ENCODE measurements at places on chromosomes 12 and 14.

DNA sequence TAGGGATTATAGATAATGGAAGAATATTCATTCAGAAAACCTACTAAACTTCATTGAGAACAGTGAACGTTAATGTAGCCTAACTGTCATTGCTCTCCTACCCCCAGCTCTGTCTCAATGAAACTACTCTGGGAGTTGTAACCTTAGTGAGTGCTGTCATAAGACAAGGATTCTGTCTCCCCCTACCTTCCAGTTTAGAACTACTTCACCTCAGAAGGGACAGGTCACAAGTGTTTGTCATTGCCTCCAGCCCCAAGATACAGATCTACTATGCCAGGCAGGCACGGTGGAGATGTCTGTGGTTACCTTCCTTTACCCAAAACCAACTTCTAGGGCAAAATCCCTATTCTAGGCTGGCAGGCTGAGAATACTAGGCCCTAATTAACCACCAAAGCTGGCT is 833.1 kb upstream of the SEL1L start:
- no peak for DNase-seq

DNA sequence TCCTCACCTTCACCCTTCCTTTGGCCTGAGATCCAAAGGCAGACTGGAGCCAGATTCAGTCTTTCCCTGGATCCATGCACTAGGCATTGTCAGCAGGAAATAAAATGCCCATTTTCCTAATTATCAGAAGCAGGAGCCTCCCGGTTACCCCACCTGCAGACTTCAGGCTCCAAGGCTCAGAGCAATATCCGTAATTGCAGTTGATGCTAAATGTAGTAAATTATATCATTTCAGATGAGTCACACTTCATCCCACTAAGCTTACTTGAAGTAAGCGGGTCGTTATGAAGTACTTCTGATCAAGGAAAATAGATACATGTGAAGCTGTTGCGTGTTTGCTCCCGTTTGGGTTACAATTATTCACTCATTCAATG is 110.7 kb upstream of the SFSWAP start:
- no peak for DNase-seq

GRCh38 chr14:24093207-24093900 is 757 bp upstream of the PCK2 start:
- DNase-seq = no peak

- no peak for DNase-seq
Measured at GRCh38 chr14:102592763-102593060, 263 bp downstream of the RCOR1 start.

GRCh38 chr14:80381807-80382363 is 170.6 kb upstream of the DIO2 start:
- DNase-seq = no peak

DNA sequence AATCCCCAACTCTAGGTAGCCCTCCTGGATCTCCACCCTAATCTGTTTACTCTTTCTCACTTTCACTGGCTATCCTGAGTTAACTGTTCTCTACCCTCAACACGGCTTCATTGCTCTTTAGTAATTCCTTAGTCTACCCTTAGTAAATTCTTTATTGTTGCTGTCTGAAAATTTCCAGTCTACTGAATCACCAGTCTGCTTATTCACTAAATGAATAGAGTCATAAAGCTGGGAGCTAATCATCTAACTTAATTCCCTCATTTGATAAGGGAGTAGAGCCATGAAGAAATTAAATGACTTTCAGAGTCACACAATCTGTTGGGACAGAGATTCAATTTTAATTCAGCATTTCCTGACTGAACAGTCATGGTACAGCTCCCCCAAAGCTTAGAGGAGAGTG is 36.5 kb downstream of the YEATS4 start:
- DNase-seq = no peak

GRCh38 chr12:88958153-88958552 is 377.9 kb upstream of the KITLG start:
- DNase-seq = peak; percentile 24

GRCh38 chr12:71469258-71469750 is 29.7 kb downstream of the LGR5 start:
- DNase-seq = no peak

GRCh38 chr12:70966046-70966445 is 45.5 kb upstream of the PTPRR start:
- no peak for DNase-seq

DNA sequence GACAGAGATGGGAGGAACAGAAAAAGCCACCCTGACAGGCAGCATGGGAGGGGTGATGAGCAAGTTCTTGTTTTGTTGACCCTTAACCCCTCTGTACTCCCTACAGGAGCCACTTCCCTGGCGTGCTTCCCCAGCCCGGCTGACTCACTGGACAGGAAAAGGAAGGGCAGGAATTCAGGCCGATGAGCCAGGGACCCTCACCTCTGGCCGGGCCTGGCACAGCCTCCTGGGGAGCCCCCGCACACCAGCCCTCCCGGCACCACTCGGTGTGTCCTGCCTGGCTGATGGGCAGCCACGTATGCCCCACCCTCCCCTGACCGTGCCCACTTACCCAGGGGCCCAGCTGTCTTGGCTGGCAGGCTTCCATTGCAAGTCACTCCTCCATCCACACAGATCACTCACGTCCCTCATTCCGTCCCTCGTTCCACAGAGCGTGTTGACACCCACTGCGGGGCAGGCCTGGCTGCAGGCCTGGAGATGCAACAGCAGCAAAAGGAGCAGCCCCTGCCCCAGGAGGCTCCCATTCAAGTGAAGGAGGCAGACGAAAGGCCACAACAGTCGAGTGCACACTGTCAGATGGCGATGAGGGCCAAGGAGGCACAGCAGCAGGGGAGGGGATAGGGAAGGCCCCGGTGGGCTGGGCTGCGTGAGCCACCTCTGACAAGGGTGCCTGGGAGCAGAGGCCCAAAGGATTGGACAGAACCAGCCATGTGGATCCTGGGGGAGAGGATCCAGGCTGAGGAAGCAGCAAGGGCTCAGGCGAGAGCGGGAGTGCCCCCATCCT is 19.7 kb upstream of the CD9 start:
- no peak for DNase-seq

GRCh38 chr14:60235440-60235839 is 13.6 kb upstream of the PPM1A start:
- no peak for DNase-seq

- no peak for DNase-seq
Measured at GRCh38 chr12:118330421-118331018, 42.2 kb downstream of the TAOK3 start.

DNA sequence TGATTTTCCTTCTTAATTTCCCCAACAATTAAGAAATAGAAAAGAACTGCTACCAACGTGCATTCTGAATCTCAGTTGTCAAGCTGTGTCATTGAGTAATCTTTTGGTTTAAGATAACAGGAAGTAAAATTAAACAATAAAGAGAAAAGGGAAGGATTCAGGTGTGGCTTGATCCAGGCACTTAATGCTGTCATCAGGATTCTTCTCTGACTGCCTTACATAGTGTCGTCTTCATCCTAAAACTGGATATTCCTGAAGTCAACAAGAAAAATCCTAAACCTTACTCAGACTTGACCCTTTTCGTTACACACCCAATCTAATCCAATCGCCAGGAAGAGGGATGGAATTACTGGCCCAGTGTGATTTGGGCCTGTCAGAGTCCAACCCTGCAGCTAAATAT is 443.8 kb downstream of the MED13L start:
- DNase-seq = no peak

DNA sequence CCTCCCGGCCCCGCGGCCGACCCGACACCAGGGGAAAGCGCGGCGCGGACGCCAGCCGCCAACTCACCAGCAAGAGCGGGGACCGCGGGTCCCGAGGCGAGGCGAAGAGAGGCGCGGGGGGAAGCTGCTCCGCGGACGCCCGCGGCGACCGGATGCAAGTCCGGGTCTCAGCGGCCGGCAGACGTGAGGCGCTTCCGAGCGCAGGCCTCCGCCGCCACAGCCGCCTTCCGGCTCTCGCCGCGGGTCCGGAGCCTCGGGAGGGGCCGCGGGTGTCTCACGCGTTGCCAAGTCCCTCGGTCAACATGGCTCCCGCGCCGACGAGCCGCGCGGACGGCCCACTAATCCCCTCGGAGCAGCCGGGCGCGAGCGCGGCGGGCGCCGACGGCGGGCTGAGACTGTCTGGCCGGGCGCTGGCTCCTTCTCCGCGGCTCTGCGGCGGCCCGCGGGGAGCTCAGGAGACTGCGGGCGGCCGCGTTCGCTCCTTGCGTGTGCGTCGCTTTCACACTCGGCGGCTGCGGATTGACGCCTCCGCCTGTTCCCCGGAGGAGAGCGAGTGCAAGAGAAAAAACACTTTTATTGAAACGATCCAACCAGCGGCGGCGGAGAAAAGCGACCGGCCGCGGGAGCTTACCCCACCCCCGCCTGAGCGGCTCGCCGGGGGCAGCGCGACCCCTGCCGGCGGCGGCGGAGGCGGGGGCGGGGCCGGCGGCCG is at the start of gene CDK17:
Gene CDK17 (minus strand): TSS at position 521 of the 712 bp plus-strand sequence. CDS start 65,603 bp downstream, outside the sequence.
- peak; percentile 76 for DNase-seq

GRCh38 chr14:36820901-36821300 is 159.2 kb downstream of the PAX9 start:
- no peak for DNase-seq

DNA sequence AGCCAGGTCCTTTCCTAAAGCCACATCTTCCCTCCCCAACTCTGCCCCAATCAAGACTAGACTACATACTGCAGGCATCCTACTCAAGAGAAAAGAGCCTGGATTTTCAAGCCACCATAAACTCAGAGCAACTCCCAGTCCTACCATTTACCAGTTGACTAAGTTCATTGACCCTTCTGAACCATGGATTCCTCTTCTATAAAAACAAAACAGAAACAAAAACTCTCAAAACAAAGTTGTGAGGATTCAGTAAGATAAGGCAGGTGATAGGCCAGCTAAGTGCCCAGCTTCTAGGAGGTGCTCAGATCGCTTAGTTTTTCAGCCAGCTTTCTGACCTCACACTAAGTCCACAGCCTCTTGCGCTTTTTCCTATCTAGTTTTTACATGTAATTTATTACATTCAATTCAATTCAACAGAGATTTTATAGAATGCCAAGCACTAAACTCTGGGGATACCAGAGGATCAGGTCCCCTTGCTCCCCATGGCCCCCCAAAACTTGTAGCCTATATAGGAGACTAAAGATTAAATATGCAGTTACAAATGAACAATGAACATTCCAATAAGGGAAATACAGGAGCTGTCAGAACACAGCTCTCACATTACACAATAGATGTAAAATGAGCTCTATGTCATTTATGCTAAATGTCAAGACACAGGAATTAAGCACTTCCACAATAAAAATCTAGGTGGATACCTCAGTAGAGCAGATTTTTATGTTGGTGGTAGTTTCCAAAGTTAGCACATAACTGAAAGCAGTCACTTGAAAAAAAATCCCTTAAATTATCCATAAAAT is 104.5 kb upstream of the EGLN3 start:
- DNase-seq = no peak

DNA sequence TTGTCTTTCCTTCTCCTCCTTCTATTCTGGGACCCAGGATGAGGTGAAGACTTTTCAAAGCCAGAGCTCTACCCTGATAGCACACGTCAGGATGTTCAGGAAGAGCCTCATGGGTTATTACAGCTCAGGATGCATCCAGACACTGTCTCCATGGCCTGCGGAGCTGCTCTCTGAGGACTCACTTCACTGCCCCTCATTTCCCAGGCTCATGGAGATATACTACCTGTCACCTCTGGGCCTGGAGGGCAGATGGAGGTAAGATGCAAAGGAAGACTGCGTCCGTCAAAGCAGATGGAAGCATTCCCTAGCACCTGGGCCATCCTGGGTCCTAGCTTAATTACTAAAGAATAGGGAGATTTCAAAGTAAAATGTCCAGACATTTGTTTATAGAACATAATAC is 32.6 kb downstream of the STON2 start:
- no peak for DNase-seq

- DNase-seq = peak; percentile 78
Measured at GRCh38 chr14:24051789-24052655, at the start of gene CARMIL3. Gene CARMIL3, plus strand, starts transcription at chr14:24052009. Its CDS starts 145 bp downstream, at chr14:24052154.

GRCh38 chr12:93990832-93991803 is 157.3 kb upstream of the PLXNC1 start:
- no peak for DNase-seq

- DNase-seq = no peak
Measured at GRCh38 chr12:110760204-110760609, 17.5 kb upstream of the PPP1CC start.

- no peak for DNase-seq
Measured at GRCh38 chr12:54683398-54683797, 35.2 kb upstream of the DCD start.

GRCh38 chr14:32603992-32604565 is 275.0 kb downstream of the AKAP6 start:
- no peak for DNase-seq

- no peak for DNase-seq
Measured at GRCh38 chr14:96881713-96882112, 84.5 kb downstream of the VRK1 start.

- DNase-seq = no peak
Measured at GRCh38 chr14:33460164-33460563, 490.7 kb downstream of the EGLN3 start.

DNA sequence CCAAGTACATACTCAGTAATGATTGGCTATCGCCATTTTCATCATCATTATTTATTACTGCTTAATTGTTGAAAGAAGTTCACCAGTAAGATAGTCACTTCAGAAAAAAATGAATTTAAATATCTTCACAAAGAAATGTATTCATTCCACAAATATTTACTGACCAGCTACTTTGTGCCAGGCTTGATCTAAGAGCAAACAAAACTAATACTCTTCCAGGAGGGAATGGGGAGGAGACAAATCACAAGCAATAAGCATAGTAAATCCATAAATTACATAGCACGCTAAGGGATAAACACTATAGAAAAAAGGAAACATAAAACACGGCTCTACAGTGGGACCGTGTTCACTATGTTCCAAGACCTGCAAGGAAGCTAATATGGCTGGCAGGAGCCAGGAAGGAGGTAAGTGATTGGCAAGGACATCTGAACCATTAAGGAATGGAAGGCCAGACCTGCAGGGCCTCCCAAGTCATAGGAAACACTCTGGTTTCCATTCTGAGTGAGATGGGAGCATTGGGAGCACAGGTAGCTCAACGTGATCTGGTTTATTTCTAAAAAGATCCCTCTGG is 27.5 kb downstream of the ITPR2 start:
- DNase-seq = no peak

- DNase-seq = no peak
Measured at GRCh38 chr14:73714656-73715081, 485 bp upstream of the PNMA1 start.

- no peak for DNase-seq
Measured at GRCh38 chr12:111186347-111186746, 182.5 kb downstream of the PHETA1 start.

DNA sequence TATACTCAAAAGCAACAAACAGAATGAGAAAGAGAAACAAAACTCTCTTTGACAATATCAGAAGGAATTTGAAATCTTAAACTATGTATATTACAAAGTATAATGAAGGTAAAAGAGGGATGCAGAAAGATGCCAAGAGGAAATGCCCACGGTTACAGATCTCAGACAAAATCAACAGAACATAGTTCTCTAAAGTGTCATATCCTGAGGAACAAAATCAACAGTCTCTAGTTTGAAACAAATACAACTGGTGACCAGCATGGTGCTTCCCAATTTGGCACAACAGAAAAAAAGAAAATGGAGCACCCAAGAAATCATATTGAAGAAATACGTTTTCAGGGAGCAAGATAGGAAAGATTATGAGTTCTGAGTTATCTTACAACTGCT is 116.5 kb downstream of the METTL25 start:
- DNase-seq = no peak

- peak; percentile 14 for DNase-seq
Measured at GRCh38 chr12:14691560-14691959, 4.8 kb downstream of the GUCY2C start.

- peak; percentile 5 for DNase-seq
Measured at GRCh38 chr12:14454098-14454907, 88.8 kb downstream of the ATF7IP start.

Measured in NCI-H1092 (cell line).